ENCODE measurements at places on chromosomes 2 and 18. TPM values are rescaled to one million over a fixed set of nuclear protein-coding genes. Genes with fewer than 3 reads are reported as not detected.

SP140L gene
- 4.1 TPM for total RNA-seq

RUFY4 gene
- total RNA-seq = not detected

FIGN gene
- total RNA-seq = 16.5 TPM

SALL3 gene
- 0.12 TPM for total RNA-seq

All from heart right ventricle (tissue), 16 donors.